Right lobe of liver (tissue), 6 donors: ENCODE measurements at places on chromosomes 6 and 20. TPM values are rescaled to one million over a fixed set of nuclear protein-coding genes. Genes with fewer than 3 reads are reported as not detected.

DNA sequence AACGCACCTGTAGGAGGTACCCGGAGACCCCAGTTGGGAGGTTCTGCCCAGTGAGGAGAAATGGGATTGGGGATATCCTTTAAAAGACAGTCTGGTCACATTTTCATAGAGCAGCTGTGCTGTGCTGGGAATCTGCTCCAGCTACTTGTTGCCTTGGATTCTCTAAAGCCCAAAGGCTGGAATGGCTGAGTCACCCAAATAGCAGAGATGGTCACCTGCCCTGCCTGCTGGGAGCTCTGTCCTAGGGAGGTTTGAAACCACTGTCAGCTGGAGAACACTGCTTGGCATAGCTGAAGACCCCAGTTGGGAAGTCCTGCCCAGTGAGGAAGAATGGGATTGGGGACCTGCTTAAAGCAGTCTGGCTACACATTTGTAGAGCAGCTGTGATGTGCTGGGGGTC is 34.8 kb upstream of the TFB1M start:
- DNase-seq, result no peak

GRCh38 chr20:45933266-45934045 is 1.0 kb upstream of the PCIF1 start:
- DNase-seq, result peak; percentile 80

Gene TRDN
- total RNA-seq, result 0.19 TPM

DNA sequence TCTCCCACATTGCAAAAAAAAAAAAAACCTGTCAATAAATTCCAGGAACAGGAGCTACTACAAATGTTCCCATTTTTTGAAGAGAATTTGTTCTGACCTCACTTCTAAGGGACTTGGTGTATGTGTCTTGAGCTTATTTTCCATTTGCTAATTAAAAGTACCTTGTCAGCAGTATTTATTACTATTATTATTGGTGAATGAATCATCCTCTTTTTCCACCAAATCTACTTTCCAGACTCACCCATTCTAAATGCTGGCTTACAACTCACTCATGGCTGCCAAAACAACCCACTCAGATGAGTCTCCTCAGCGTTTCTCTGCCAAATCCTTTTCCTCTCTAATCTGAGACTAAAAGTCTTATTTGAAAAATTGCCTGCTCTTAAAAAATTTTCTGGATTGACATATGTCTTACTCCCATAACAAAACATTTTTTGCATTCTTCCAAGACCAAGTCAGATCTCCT is 33.2 kb upstream of the TASP1 start:
- DNase-seq, result no peak

Gene SLC18B1
- total RNA-seq, result 3.9 TPM

DNA sequence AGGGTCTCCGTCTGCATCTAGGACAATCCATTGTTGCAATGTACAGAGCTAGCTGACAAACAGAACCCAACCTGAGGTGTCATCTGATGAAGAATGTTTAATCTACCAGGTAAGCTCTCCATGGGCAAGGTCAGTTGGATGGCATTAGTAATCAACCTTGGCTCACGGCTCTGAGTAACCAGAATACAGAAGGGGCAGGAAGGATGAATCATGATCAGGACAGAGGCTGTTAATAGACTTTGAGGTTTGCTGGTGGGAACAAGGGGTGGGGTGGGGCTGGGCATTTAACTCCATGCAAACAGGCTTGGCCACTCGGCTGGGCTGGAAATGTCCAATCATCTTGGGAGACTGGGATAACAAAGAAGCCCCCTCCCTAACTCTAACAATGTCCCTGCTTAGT is 77.1 kb upstream of the MRPS10 start:
- no peak for DNase-seq

Gene COX4I2
- total RNA-seq, result not detected

DNA sequence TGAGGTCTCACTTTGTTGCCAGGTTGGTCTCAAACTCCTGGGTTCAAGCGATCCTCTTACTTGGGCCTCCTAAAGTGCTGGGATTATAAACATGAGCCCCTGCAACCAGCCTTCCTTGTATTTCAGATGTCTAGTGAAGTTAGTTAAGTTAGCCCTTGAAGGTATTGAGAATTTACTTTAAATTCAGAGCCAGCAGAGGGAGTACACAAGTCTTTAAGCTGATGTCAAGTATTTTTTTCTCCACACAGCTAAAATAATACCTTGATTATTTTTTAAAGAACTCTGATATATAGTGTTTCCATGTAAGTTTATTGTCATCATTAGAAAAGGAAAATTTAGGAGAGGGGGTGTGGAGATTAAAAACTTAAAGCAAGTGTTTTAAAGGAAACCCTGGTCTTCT is 9.8 kb downstream of the FOXO3 start:
- DNase-seq, result no peak

Gene AVP
- total RNA-seq, result not detected

Gene TCP11
- not detected for total RNA-seq

GRCh38 chr6:124867121-124867520 is 95.1 kb upstream of the RNF217 start:
- no peak for DNase-seq

Gene C6orf141
- 0.22 TPM for total RNA-seq

Gene EYA4
- total RNA-seq, result 0.12 TPM

- no peak for DNase-seq
These were observed 96.3 kb downstream of the FOXF2 start for GRCh38 chr6:1485678-1486077.

Gene LSM14B
- 19.8 TPM for total RNA-seq

- no peak for DNase-seq
These were observed 8.2 kb upstream of the MTHFD1L start for GRCh38 chr6:150857062-150857944.

DNA sequence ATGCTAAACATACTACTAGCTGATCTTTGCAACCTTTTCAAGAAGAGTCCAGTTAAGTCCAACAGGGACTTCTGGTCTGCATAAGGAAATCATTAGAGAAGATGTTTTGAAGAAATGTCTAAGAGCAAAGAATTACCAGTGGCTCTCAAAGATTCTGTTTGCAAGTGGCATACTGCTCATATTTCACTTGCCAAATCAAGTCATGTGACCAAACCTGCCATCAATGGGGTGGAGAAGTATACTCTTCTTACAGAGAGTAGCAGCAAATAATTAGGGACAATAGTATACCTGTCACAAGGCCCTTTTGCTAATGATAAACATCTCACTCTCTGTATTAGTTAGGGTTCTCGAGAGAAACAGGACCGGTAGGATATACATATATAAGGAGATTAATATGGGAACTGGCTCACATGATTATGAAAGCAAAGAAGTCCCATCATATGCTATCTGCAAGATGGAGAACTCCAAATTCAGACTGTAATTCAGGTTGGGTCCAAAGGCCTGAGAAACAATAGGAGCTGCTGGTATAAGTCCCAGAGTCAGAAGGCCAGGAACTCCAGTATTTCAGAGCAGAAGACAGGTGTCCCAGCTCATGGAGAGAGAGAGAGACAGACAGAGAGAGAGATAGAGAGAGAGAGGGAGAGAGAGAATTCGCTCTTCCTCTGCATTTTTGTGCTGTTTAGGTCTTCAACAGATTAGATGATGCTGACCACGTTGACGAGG is 111.5 kb downstream of the LCA5 start:
- DNase-seq, result no peak

- peak; percentile 70 for DNase-seq
These were observed 31.8 kb upstream of the PTPN1 start for GRCh38 chr20:50478162-50478990.

GRCh38 chr6:153087436-153087835 is 43.6 kb downstream of the RGS17 start:
- DNase-seq, result no peak

DNA sequence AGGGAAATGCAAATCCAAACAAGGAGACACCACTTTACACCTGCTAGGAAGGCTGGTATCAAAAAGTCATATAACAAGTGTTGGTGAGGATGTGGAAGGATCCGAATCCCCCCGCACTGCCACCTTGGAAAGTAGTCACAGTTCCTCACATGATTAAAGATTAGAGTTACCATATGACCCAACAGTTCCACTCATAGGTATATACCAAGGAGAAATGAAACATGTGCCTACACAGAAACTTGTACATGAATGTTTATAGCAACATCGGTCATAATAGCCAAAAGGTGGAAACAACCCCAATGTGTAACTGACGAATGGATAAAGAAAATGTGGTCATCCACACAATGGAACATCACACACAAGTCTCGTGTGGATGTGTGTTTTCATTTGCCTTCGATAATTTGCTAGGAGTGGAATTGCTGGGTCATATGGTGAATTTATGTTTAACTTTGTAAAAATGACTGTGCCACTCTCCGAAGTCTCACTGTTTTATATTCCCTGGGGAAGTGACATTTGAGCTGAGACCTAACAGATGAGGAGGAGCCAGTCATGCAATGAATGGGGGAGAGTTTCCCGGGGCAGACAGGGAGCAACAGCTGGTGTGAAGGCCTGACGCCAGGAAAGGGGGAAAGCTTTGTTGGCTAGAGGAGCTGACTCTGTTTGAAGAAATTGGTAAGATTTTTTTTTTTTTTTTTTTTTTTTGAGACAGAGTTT is 125.9 kb upstream of the MLN start:
- DNase-seq, result no peak

DNA sequence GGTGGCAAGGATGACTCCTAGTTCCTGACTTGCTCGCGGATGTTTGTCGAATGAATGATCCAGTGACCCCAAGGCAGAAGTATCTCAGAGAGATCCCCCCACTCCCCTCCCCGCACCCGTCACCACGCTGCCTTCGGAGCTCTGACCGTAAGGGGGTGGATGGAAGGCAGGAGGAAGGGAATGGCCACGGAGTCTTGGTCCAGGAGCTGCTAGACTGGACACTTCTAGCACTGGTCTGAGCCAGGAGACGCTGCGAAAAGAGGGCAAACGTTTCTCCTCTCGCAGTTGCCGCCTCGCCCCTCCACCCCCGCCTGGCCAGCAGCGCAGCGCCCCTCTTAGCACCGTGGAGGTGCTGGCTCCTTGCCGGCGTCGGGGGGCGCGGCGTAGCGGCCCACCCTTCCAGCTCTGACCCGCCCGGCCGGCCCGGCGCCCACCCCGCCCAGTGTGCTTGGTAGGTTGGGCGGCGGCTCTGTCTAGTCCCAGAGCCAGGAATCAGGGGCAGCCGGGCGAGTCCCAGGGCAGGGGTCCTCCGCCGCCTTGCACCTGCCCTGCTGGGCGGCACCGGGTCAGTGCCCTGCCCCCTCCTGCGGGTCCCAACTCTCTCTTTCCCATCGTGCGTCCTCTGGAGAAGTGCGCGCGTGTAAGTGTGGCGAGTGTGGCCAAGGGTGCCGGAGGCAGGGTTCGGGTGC is 2.4 kb upstream of the DBNDD2 start:
- no peak for DNase-seq

- no peak for DNase-seq
These were observed 25.7 kb downstream of the DTD1 start for GRCh38 chr20:18613553-18613952.

DNA sequence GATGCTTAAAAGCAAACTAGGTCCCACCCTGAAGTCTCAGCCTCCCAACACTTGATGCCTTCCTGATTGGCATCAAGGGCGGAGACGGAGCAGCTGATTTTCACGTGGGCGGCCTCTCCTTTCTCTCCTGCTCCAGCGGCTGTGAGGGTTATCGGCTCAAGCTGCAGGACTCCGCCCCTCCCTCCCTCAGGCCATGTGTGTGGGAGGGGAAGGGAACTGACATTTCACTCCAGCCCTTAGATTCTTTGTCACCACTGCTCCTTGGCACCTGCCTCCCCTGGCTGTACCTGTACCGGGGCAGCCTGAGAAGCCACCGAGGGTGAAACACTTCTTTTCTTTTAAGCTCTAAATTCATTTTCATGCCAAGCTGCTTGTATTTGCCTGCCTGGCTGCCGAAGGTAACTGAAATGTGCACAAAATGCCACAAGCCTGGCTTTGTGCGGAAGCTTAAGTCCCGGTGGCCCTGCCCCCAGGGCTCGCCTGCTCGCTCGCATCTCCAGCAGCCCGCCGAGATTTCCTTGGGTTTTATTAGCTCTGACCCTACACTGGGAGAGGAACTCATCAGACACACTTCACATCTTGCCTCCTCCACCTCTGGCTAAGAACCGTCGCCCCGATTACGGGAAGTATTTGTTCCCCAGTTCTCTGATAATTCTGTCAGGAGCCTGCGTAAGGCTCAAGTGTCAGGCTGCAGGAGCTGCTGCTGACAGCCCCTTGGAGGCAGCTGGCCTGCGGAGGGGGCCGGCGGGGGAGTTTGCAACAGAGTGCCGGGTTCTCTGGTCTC is 9.6 kb upstream of the CPNE5 start:
- DNase-seq, result no peak

DNA sequence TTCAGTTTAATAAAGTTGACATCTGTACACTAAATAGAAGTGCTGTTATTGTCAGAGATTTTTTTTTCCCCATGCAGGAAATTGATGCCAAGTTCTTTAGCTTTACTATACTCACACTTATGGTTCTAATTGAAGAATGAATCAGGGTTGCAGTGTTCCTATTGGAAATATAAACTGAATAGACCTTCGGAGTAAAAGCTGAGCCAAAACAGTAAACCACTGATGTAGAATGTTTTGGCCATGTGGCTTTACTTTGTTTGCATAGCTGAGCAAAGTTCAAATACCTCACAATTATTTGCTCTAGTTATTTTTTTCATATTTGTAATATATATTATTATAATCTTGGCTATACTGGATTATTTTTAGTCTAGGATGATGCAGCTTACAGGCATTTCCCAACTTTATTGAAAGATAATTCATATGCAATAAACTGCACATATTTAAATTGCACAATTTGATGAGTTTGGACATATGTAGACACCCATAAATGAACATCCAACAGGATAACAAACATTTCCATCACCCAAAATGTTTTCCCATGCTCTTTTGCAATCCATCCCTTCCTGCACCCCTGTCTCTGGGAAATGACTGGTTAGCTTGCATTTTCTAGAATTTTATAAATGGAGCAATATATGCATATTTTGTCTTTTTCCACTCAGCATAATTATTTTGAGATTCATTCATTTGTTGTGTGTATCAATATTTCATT is 105.8 kb upstream of the NOX3 start:
- DNase-seq, result no peak

- DNase-seq, result no peak
These were observed 118.2 kb downstream of the CD24 start for GRCh38 chr6:106856227-106856874.

DNA sequence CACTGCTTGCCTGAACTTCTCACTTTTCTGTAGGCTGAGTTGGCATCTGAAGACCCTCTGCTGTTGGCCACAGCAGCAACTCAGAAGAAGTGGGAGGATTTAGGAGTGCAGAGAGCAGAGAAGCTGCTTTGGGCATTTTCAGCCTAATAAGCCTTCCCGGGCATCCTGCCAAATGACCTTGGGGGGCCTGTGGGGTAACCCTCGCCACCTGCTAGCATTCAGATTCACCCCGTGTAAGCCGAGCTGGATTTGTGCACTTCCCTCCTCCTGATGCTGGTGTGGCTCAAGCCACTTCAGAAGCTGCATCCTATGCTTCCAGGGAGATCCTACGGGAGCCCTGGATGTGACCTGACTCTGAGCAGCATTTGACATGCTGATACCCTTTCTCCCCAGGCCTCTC is 114.8 kb downstream of the LRFN2 start:
- DNase-seq, result no peak

Gene SYCP2L
- total RNA-seq, result not detected

Gene ADTRP
- total RNA-seq, result 0.46 TPM

Gene SMPDL3A
- total RNA-seq, result 42.1 TPM

GRCh38 chr20:60090631-60091030 is 132.4 kb downstream of the CDH26 start:
- no peak for DNase-seq

Gene TRIM31
- total RNA-seq, result 0.40 TPM

Gene TRIM26
- total RNA-seq, result 47.5 TPM

Gene DAAM2
- 4.1 TPM for total RNA-seq
